ENCODE measurements at places on chromosomes 2 and 18.

GRCh38 chr2:30385327-30385726 lies 61.7 kb upstream of the LCLAT1 start:
- no peak for DNase-seq

DNA sequence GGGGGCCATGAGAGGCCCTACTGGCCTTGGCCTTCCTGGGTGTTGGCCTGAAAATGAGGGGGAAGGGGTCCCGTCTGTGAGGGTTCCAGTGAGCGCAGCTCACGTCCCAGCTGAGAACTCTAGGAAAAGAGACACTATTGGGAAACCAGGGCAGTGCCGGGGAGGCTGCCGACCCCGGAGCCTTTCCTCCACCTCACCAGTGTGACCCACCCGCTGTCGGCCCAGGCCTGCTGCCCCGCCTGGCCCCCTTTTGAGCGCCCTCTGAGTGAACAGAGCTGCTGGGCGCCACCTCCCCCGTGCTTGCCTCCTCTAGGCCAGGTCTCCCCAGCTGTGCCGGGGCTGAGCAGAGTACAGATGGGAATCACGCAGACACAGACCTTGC lies 17.5 kb upstream of the ARHGEF4 start:
- no peak for DNase-seq

DNA sequence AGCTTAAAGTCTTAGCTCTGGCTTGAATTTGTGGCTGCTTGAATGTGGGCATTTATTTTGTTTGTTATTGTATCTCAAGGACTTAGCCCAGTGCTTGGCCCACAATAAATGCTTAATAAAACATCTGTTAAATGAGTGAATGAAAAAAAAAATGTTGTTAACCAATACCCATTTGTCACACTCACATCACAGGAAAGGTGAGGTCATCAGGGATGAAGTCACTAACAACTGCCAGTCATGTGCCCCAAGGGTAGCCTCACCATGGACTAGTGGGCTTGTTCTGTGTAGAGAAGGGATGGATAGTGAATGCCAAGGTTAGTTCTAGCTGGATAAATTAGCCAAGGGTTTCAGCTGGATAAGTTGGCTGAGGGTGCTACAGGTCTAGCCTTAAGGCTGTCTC lies 3.0 kb downstream of the NRBP1 start:
- no peak for DNase-seq

DNA sequence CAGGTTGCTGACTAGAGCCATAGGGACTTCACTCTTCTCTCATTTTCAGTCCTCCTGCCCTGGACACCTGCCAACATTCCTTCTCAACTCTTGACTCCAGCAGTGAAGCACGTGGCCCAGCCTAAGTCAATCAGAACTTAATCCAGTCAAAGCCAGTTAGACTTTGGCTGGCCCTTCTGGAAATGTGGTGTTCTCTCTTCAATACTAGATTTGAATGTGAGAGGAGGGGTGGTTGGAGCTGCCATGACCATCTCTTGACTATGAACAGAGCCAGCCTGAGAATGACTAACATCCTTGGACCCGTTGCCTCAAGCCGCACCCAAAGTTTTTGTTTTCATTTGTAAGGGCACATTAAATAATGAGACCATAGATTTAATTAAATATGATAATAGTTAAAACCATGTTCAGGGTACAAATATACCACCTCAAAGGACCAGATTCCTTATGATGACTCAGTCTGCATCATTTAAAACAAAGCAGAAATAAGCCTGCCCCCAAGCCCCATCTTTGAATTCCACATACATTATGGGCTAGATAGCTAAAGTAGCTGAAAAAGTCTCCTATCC lies 49.7 kb upstream of the RASGRP3 start:
- DNase-seq: no peak

- DNase-seq: no peak
Observed at GRCh38 chr18:48164116-48164515, 233.7 kb upstream of the SMAD2 start.

All from frontal cortex (tissue), 4 donors.